ENCODE measurements at places on chromosomes 7 and 10.

DNA sequence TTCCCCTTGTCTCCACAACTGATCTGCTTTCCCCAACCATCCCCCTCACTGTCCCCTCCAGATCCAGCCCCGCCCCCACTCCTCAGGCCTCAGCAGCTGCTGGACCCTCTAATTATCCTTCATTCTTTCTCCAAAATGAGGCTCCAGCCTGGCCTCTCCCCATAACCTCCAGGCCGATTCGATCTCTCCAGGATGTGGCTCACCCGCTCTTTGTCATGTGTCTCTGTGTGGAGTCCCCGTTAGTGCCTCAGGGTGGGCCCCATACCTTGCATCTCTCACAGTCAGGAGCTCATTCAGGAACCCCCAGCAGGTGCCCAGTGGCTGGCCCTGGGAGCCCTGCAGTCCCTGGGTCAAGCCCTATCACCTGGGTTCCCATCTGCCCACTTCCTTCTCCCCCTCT is 1.3 kb downstream of the PILRA start:
- DNase-seq: no peak

DNA sequence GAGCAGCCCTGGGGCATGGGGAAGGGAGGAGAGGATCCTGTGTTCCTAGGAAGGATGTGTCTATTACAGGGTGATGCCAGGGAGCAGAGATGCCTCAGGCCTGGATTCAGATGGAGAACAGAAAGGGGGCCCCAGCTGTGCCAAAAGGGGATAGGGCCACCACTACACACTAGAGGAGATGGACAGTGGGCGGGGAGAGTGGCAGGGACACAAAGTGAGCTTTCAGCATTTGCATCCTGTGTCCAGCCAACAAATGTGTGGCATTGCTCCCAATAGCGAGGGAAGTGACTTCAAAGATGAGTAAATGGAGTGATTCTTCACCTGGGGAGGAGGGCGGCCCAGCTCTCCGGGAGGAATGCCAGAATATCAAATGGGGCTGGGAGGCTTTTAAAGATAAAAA is 64.9 kb upstream of the WAPL start:
- no peak for DNase-seq

DNA sequence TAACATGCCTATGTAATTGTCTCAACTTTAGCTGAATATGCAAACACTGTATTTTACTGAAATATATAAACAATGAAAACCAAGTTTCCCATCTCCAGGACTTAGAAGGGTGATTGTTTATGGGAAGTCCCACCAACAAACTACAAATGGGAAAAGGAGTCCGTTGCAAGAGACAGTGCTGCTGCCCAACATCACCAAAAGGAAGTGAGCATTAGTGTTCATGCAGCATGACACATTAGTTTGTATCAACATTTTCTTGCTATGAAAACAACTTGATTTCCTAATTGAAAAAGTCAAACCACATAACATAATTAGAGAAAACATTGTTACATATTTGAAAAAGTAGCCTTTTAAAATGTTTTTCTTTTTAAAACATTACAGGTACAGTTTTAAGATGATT is 138.5 kb downstream of the ZNF438 start:
- no peak for DNase-seq

GRCh38 chr7:90568213-90568612 is 27.9 kb upstream of the CDK14 start:
- no peak for DNase-seq

DNA sequence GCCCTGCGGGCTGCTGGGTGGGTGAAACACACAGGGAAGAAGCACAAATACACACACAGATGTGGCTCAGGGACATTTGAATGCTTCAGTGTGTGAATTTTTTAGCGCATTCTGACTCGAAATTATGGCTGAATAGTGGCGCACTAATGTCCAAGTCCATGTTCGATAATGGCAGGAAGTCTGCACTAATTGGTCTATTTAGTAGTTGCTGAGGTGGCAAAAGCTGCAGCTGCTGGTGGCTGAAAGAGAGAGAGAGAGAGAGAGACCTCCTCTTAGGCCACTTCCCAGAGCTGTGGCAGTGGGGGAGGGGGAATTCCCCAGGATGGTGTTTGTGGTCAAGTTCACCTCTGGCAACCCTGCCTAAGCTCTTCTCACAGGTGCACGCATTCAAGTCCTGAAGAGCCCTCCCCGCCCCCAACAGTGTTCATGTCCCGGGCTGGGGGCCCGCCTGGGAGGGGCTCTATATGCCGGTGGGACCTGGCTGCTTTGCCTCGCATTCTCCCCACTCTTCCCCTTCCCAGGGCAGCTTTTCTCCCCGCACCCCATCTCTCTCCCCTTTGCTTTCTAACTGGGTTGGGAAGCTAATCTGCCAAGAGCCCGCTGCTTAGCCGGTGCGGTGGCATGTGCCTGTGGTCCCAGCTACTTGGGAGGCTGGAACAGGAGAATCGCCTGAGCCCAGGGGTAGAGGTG is 6.0 kb upstream of the MNX1 start:
- DNase-seq: peak; percentile 49

DNA sequence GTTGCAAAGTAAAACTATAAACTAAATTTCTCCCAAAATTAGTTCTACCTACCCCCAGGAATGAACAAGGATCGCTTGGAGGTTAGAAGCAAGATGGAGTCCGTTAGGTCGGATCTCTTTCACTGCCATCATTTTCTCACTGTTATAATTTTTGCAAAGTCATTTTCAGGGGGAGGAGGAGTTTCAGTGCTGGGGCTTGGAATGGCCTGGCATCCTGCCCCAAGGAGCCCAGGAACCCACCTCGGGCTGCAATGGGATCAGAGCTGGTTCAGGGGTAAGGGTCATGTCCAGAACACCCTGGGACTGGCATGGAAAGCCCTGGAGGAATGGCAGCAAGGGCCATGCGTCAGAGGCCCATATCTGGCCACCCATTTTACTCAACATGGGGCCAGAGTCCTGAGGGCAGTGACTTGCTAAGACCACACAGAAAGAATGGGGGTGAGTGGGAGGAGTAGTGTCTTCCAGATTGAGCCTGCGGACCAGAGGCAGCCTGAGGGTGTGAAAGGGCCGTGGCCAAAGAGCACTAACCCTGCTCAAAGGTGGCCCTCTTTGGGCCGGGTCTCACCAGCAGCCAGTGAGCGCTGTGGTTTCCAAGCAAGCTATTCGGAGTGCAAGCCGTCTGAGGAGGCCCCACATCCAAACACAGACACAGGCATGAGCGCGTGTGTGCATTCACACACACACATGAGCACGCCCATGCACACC is 31.8 kb downstream of the GPRIN2 start:
- no peak for DNase-seq

GRCh38 chr10:93826355-93826754 is 67.4 kb upstream of the SLC35G1 start:
- DNase-seq: no peak

DNA sequence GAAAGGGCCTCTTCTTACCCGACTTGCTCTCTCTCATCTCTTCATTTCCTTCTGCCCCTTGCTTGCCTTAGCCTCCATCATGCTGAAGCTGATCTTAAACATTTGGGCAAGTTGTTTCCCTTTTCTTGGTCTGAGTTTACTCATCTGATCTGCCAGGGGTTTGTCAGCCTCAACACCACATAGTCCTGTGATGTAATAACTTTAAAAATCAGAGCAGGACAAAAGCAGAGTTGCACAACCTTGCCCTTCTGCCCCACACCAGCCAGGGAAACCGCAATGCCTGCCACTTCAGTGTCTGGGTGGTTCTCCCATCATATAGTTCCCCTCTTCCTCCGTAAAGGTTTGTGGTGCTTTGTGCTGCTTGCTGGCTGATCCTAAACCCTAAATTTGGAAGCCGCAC is 9.9 kb upstream of the LIPM start:
- peak; percentile 64 for DNase-seq

DNA sequence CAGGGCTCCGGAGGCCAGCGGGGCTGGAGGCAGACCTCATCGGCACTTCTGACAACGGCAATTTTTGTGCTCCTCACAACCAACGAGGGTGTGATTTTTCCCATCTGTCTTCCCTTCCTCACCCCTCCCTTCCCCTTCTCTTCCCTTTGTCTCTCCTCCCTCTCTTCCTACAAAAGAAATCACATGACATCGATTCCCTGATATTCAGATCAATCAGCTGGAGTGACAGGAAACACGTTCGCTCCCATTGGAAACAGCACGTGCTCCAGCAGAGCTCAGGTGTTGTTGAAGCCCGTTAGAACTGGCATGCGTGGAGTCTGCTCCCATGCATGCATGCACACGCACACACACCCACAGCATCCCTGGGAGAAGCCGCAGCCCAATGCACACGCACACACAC is 222.4 kb downstream of the PTPRN2 start:
- DNase-seq: no peak

GRCh38 chr10:112956631-112957350 is 6.7 kb downstream of the TCF7L2 start:
- DNase-seq: no peak

DNA sequence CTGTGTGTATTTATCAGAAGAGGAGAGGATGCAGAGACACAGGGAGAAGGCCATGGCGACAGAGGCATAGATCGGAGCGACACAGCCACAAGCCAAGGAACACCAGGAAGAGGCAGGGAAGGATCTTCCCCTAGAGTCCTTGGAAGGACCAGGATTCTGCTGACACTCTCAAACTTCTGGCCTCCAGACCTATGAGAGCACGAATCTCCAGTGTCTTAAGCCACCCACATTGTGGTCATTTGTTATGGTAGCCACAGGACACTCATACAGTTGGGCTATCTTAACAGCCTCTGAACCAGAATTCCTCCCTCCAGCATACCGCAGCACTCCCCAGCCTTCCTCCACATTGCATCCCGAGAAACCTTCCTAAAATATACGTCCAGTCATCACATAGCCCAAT is 367.0 kb upstream of the MGMT start:
- no peak for DNase-seq

Data from activated CD4-positive, alpha-beta T cell treated with anti-CD3 and anti-CD28 coated beads, Interleukin-10, Interleukin-2, amounts not matched to agents 100 ng/mL and 50 ng/mL, durations not matched to agents 16 hours and 8 hours (primary cell).